ENCODE measurements at places on chromosomes 5 and 9. TPM values are rescaled to one million over a fixed set of nuclear protein-coding genes. Genes with fewer than 3 reads are reported as not detected.

Gene DMRT3
- not detected for total RNA-seq

Gene DNAJB5
- total RNA-seq, result 17.3 TPM

Gene GLRA1
- total RNA-seq, result not detected

DNA sequence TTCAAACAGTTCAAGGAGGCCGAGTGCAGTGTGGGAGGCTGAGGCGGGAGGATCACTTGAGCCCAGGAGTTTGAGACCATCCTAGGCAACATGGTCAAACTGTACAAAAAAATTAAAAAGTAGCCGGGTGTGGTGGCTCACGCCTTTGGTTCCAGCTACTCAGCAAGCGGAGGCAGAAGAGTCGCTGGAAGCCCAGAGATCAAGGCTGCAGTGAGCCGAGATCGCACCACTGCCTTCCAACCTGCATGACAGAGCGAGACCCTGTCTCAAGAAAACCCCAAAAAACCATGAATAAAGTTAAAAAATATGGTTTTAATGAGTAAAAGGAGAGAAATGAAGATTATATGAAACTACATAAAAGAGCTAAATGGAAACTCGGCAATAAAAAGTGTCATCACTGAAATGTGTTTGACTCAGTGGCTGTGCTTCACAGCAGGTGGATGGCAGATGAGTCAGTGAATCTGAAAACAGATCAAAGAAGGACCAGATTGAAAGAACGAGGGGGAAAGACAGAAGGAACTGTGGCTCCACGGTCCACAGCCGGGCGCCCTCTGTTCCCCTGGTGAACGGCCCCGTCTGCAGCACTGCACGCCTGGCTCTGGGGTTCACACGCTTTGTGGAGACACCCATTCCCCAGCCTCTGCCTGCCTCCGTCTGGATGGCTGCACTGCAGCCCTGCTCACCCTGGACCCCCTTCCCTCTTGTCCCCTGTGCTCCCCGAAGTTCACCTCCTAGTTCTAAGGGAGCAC lies 25.1 kb downstream of the EXD3 start:
- DNase-seq, result no peak

Gene GPX3
- 11,485 TPM for total RNA-seq

Gene SPAG8
- 2.8 TPM for total RNA-seq

DNA sequence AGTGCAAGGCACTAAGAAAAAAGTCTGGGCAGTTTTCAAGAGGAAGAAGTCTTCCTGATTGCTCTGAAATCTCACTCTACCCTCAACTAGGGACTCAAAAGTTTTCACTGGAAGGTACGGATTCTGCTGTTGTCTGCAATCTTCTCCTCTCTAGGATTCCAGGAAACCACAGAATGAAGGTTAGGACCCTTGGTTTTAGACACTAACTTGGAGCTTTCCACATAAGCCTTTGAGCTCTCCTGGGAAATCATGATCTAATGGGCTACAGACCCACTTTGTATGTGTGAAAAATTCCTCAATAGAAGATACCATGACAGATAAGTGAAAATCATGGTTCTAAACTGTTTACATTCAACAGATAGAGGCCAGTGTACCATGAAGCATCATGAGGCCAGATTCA lies 265.1 kb downstream of the PSAT1 start:
- DNase-seq, result no peak

GRCh38 chr9:36358486-36358885 lies 41.6 kb downstream of the RNF38 start:
- DNase-seq, result no peak

DNA sequence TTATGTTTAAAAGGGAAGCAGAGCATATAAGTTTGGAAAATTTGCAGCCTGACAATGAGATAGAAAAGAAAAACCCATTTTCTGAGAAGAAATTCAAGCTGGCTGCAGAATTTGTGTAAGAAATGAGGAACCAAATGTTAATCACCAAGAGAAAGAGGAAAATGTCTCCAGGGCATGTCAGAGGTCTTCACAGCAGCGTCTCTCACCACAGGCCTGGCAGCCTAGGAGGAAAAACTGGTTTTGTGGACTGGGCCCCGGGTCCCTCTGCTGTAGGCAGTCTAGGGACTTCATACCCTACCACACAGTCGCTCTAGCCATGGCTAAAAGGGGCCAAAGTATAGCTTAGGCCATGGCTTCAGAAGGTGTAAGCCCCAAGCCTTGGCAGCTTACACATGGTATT lies 32.1 kb upstream of the HSD17B4 start:
- DNase-seq, result no peak
